Activated naive CD4-positive, alpha-beta T cell treated with anti-CD3 and anti-CD28 coated beads for 36 hours (primary cell): ENCODE measurements at places on chromosomes 1 and 21. TPM values are rescaled to one million over a fixed set of nuclear protein-coding genes. Genes with fewer than 3 reads are reported as not detected.

CCDC185 gene
- not detected for total RNA-seq

CA6 gene
- 0.62 TPM for total RNA-seq

IGSF5 gene
- total RNA-seq = not detected

PTGS2 gene
- total RNA-seq = 2.0 TPM
